ENCODE measurements at places on chromosomes 2 and 18.

- DNase-seq = no peak
Observed at GRCh38 chr18:44821924-44822323, 141.2 kb downstream of the SETBP1 start.

GRCh38 chr2:32168513-32168912, 2.8 kb downstream of the SLC30A6 start:
- no peak for DNase-seq

- no peak for DNase-seq
Observed at GRCh38 chr2:63591566-63592175, 2.9 kb downstream of the MDH1 start.

- no peak for DNase-seq
Observed at GRCh38 chr2:155418753-155419152, 720.3 kb downstream of the KCNJ3 start.

DNA sequence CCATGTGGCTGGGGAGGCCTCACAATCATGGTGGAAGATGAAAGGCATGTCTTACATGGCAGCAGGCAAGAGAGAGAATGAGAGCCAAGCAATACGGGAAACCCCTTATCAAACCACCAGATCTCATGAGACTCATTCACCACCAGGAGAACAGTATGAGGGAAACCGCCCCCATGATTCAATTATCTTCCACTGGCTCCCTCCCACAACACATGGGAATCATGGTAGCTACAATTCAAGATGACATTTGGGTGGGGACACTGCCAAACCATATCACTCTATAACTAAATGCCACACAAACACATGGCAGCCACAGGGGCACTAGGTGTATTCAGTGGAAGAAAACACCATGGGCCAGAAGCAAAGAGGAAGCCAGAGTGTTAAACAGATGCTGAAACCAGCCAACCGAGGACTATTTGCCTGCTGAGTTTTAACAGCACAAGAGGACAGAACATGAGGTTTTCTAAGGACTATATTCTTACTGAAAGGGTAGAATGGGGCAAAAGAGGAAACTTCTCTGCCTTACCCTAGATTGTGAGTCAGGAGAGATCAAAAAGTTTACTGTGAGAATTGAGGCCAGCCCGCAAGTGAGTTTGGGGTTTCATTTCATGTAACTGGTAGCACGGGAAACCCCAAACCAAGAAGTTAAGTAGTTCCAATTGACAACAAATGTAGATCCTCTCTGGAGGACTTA, 49.2 kb downstream of the SIGLEC15 start:
- no peak for DNase-seq

GRCh38 chr2:167844714-167845530, 402.5 kb downstream of the STK39 start:
- DNase-seq = no peak

DNA sequence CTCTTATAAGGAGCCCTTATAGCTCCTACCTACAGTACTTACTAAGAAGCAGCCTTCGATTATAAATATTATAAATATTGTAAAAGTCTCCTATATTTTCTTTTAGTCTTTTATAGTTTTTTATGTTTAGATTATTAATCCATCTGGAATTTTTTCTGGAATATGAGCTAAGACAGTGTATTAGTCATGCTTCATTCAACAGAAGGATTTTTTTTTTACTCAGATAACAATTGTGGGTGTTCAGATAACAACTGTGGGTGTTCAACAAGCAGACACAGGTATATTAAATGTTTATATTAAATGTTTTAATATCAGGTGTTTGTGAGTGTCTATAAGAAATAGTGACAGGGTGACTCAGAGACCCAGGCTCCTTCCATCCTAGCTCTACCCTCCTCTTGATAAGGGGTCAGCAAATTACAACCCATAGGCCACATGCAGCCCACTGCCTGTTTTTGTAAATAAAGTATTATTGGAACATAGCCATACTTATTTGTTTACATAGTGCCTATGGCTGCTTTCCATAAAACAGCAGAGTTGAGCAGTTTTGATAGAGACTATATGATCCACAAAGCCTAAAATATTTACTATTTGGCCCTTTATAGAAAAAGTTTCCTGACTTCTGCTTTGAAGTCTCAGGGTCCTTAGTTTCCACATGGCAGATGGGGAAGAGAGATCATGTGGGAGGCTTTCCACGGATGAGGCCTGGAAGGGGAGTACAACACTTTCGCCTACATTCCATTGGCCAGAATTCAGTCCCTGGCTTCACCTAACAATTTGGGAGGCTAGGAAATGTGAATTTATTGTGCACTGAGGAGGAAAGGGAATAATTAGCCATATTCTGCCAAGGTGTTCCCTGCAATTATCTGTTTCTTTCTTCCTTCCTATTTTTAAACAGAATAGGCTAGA, 4.3 kb upstream of the SPATS2L start:
- DNase-seq = no peak

DNA sequence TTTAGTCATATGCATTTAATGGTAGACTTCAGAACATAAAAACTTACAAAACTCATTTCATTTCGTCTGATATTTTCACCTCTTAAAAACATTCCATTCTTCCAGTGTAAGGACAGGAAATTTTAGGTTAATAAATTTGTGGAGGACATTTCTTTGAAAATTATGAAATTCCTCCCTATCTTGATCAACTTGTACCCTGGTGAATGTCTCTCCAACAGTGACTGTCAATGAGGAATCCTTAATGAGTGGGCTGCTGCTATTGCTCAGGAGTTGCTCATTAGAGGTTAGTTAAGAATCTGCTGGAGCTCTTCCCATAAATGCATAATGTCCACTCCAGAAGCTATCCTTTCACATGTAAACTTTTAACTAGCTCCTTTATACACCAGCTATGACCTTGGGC, 69.1 kb downstream of the LRP1B start:
- DNase-seq = no peak

DNA sequence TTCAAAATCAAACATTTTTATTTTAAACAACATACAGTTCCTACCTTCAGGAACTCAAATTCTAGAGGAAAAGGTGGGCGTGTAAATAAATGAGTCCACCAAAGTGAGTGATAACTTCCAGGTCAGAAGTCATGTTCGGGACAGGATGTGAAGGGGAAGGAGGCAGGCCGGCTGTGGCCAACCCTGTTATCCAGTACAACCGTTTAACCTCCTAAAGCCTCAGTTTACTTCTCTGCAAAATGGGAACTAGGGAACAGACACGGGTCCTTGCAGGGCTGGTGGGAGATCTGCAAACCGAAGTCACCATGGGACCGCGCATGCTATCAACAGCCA, 373 bp downstream of the EIPR1 start:
- no peak for DNase-seq

DNA sequence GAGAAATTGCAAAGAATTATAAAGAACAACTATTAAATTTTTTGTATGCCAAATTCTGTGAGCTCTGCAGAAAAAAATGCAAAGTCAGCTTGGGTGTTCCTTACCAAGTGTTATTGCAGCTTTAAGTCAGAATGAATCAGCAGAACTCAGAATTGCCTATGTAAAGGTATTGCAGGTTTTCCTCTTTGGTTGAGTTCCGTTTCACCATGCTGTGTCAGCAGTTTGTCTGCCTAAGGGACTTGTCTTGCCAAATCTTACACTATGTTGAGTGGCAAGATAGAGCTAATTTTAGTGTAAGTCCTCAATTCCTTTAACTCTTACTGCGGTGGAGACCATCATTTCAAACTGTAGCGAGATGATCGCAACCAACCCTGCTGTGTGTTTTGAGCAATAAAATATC, 38.8 kb downstream of the ADAM23 start:
- DNase-seq = no peak

- DNase-seq = no peak
Observed at GRCh38 chr18:43314941-43315340, 37.7 kb upstream of the SYT4 start.

- DNase-seq = no peak
Observed at GRCh38 chr18:25310045-25310444, 41.9 kb downstream of the ZNF521 start.

- DNase-seq = no peak
Observed at GRCh38 chr2:68620772-68621171, 22.6 kb upstream of the PROKR1 start.

- no peak for DNase-seq
Observed at GRCh38 chr18:55694291-55694690, 106.3 kb upstream of the TCF4 start.

DNA sequence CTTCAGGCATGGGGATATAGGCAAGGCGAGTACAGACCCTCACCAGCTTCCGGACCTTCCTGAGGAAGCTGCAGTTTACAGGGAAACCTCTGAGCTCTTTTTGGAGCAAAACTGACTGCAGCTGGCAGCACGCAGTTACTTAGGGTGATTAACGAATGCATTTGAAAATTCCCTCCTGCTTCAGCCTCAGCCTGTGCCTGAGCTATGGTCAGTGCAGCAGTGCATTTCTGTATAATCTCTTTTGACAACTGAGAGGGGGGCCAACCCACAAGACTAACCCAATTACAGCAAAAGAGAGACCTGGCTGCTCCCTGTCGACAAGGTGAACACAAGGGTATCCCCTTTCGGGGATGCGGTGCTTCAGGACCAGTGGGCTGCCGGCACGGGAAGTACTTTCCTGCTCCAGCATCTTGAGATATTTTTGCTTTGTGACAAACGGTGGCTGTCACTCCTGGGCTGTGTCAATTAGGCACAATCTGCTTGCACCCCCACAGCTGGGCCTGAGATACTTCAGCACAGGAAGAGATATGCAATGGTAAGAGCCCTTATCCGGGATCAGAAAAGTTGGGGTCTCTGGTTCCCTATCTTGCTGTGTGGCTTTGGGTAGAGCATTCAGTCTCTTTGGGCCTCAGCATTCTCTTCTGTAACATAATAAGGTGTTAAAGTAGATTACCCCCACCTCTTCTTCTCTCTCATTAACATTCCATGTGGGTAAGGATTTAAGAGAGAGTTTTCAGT, 141.0 kb downstream of the TMEM17 start:
- no peak for DNase-seq
